ENCODE measurements at places on chromosomes 12 and 14.

DNA sequence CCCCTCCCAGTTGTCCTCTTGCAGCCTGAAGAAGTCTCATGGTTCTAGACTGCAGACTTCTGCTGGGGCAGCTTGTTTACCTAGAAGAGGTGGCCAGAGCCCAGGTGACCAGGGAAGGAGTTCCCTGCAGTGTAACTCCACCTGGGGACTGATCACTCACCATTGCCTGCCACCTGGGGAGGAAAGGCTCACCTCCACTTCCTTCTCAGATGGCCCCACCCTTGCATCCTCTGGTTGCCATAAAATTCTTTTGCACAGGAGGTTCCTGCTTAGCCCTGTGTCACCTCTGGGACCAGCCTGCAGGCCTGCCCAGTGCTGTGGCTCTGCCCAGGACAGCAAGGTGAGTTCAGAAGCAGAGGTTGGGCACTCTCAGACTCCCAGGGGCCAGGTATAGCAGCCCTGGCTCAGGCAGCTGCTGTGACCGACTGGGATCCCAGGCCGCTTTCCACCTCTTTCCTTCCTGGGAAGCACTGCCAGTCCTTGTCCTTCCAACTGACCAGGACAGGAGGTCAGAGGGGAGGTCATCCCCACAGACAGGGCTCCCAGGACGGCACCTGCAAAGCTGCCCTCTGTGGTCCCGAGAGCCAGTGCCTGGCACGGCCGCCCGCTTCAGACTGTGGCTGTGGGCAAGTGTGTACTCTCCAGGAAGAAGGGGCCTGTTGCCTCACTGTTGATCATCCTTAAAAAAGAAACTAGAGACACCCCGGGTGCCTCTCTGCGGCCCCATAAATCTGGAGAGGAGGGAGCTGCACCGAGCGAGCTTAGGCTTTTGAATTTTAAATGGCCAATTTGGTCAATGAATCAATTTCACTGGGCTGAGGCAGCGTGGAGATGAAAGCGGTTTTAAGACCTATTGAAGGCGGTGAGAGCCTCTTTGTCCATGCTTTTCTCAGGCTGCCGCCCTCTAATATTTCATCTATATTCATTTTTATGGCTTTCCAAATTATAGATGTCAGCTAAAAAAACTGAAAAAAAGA is 79.5 kb upstream of the C14orf180 start:
- no peak for DNase-seq

- DNase-seq = no peak
Measured at GRCh38 chr12:3242199-3242863, 165.2 kb downstream of the TSPAN9 start.

- DNase-seq = no peak
Measured at GRCh38 chr12:93894391-93895088, 217.4 kb downstream of the CRADD start.

GRCh38 chr14:97523936-97524335 is 726.8 kb downstream of the VRK1 start:
- no peak for DNase-seq

DNA sequence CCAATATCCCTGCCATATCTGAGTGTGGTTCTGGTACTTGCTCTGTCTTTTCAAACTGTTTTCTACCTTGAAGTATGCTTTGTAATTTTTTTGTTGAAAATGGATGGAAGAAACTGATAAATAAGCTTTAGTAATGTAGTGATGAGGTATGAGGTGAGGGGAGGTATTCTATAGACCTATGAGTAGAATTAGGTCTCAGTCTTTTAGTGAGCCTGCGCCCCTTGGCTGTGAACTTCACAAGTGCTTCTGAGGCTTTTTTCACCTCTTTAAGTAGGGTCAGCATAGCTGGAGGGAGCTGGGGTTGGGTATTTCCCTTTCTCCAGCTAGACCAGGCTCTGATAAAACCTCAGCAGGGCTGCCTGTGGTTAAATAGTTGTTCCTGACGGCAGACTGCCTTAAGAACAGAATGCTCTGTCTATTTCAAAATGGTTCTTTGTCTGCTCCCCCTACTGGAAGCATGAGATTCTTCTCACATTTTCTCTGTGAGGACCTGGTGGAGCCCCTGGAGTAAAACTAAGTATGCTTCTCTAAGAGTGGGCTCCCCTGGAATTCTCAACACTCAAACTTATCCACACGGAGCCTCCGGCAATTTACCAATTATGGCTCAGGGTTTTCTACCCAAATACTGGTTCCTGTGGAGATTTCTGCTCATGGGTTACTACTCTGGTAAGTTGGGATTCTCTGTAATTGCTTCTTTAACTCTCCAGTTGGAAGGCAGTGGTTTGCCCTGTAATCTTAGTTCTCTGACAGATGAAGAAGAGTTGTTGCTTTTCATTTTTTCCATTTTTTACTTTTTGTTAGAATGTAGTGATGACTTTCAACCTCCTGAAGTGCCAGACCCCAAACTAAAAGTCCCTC is 13.1 kb downstream of the KRT5 start:
- no peak for DNase-seq

DNA sequence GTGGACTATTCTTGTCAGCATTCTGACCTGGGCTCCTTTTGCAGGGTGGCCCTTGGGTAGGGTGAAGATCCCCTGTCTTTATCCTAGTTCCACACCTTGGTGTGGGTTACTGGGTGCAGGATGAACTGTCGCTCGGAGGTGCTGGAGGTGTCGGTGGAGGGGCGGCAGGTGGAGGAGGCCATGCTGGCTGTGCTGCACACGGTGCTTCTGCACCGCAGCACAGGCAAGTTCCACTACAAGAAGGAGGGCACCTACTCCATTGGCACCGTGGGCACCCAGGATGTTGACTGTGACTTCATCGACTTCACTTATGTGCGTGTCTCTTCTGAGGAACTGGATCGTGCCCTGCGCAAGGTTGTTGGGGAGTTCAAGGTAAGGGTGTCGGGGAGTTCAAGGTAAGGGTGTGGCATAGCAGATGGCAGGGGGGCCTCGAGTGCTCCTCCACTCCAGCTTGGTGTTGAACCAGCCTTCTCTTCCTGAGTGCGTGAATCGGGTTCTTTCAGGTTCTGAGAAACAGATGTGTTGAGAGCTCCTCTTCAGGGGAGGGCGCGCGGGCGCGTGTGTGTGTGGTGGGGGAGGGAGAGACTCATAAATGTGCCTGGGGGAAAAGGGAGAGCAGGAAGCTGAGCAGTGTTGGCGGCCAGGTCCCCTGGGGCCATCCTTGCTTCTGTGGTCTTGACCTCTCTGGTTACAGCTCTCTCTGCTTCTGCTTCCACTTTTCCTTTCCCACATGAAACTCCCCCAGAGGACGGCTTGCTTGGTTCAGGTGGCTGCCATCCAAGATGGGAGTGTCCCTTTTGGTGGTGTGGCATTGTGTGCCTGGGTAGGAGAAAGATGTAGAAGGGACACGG is 4.0 kb downstream of the ATG101 start:
- DNase-seq = peak; percentile 91

DNA sequence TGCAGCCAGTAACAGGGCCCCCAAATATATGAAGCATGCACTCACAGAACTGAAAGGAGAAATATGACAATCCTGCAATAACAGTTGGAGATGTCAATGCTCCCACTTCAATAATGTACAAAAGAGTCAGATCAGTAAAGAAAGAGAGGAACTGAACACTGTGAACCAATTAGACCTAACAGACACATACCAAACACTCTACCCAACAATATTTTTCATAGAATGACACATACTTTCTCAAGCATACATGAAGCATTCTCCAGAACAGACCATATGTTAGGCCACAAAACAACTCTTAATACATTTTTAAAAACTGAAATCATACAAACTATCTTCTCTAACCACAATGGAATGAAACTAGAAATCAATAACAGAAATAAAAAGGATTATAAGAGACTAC is 80.2 kb downstream of the ELK3 start:
- no peak for DNase-seq

GRCh38 chr12:28308891-28309290 is 118.6 kb downstream of the CCDC91 start:
- no peak for DNase-seq

DNA sequence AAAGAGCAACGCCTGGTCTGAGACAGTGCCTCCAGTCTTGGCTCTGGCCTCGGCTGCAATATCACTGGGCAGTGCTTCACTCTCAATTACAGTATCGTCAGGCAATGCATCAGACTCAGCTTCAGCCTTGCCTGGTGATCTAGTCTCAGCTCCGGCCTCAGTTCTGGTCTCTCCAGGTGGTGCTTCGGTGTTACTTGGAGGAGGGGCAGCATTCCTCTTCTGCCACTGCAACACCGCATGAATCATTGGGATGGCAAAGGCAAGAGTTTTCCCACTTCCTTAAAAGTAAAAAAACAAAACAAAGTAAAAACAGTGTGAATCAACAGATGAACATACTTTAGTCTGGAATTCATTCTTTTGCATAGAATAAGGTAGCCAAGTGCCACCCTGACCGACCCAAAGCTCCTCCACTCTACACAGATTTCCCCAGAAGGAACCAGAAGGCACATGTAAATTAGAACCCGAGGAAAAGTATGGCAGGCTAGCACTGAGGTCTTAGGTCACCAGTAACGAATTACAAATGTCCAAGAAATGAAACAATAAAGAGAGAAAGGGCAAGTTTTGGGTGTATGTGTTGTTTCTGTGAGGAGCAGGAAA is 18.6 kb downstream of the DDX24 start:
- DNase-seq = no peak

DNA sequence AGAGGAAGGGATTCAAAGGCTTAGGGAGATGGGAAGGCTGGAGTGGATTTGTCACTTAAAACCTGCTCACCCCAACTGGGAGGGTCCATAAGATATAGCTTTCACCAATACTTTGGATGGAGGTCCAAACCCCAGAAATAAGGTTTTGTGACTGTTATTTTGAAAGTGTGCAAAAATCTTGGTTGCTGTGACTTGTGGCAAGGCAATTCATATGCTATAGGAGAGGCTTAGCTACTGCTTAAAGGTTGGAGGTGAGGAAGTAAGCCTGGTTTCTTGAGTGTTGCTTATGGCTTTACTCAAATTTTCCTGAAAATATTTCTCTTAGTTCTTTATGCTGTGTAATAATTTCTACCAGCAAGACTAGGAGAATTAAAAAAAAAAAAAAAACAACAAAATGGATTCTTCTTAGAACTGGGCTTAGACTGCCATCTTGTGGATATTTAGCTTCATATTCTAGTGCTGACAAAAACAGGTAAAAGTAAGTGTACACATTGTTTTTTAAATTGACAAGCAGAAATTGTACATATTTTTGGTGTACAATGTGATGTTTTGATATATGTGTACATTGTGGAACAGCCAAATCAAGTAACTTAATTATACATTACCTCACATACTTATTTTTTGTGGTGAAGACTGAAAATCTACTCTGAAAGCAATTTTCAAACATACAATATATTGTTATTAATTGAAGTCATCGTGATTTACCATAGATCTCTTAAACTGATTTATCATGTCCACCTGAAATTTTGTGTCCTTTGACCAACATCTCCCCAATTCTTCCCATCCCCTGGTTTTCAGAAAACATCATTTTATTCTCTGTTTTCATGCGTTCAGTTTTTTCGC is 23.0 kb downstream of the PDE6H start:
- DNase-seq = no peak

- DNase-seq = no peak
Measured at GRCh38 chr12:91935296-91935695, 210.3 kb downstream of the BTG1 start.

DNA sequence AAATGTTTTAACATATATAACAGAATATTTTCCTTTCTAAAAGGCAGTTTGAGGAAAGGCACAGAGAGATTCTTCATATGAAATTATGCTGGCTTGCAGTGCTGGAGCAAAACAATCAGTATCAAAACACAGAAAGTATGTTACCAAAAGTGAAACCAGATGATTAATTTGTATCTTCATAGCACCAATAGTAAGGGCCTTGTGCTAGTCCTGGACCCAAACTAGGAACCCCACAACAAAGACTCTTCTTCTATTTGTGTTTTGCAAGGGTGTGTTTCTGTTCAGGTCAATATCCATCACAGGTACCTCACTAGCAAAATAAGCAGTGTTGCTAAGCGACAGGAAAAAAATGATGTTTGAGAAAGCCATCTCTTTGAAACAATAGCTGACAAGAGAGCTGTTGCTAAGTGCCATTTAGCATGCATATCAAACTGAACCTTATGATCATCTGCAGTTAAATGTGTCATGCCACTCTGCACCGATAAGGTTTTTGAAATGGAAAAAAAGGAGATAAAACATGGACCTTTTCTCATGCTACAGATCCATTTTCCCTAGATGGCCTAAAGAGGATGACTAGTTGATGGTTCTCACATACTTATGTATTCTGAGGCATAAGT is 196.2 kb upstream of the ALG10 start:
- peak; percentile 81 for DNase-seq

- DNase-seq = no peak
Measured at GRCh38 chr12:23049180-23049579, 424.2 kb downstream of the ETNK1 start.

Data from NCI-H187 treated with DMSO at 0.1 percent for 48 hours (cell line).